Astrocyte of the spinal cord (primary cell): ENCODE measurements at places on chromosomes 16 and 17.
A peak's percentile ranks its signal among the peaks of the same experiment; 100 is the strongest.

DNA sequence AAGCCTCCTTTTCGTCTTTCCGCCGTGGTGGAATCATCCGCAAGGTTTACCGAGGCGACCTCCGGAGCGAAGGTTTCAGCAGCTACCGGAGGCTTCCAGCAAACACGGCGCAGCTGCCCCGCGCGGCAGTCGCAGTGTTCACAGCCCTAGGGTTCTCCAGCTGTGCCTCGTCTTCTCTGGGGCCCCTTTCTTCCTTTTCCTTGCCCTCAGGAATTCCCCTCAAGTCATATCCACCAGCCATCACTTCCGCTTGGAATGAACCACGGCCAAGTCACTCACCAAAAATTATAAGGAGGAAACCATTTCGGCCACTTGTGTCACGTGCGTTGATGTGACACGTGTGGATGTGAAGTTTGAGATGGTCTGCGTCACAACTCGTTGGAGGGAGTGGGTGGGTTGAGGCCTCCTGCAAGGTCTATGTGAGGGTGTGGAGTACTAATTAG is 636 bp upstream of the ERN1 start:
- DNase-seq: no peak

DNA sequence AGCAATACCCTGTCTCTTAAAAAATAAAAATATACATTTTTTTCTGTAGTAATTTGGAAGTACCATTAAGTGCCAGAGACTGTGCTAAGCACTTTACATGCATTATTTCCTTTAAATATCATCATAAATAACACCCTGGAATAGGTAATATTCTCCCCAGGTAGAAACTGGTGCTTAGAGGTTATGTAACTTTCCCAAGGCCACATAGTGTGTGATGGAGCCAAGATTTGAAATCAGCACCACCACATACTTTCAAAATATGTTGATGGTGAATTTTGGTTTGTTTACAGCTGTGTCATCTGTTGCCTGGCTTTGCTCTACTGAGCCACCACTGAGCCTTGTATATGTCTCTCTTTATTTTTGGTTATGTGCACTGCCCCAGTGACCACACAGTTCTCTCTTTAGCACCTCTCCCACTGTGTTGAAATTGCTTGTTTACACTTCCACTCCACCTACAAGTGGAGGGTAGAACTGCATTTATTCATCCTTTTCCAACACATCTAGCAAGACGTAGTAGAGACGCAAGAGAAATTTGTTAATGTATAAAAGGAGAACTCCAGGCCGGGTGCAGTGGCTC is 19.0 kb upstream of the NBR1 start:
- DNase-seq: no peak

GRCh38 chr16:58384437-58385055 is 7.7 kb upstream of the GINS3 start:
- DNase-seq: no peak

GRCh38 chr16:11774065-11774626 is 22.9 kb downstream of the ZC3H7A start:
- no peak for DNase-seq

GRCh38 chr17:77445760-77446532 is 305.2 kb downstream of the SEC14L1 start:
- no peak for DNase-seq

GRCh38 chr17:59769887-59770286 is 62.4 kb downstream of the VMP1 start:
- peak; percentile 23 for DNase-seq

DNA sequence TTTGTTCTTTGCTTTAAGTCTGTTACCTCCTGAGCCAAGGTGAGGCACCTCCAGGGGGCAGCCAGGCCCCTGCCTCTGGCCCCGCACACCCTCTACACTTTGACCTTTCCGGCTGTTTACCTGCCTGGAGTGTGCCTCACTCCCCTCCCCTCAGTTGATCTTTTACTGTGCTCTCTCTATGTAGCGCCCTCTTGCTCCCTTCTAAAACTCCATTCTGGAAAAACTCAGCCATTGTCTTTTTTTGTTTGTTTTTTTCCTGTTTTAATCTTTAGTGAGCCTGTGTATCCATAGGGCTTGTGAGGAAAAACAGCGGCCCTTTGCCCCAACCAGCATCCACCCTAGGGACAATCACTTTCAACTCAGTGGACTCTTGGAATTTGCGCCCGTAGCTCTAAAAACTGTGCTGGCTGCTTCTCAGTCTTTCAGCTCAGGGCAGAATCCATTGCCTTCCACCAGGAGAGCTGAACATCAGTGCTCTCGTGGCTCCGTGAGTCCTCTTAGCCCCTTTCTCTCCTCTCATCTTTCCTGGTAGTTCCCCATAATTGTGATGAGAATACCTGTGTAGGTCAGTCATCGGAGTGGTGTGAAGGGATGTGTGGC is 4.3 kb downstream of the AMDHD2 start:
- DNase-seq: no peak

GRCh38 chr16:60217787-60218186 is 1483.7 kb upstream of the GOT2 start:
- DNase-seq: no peak

DNA sequence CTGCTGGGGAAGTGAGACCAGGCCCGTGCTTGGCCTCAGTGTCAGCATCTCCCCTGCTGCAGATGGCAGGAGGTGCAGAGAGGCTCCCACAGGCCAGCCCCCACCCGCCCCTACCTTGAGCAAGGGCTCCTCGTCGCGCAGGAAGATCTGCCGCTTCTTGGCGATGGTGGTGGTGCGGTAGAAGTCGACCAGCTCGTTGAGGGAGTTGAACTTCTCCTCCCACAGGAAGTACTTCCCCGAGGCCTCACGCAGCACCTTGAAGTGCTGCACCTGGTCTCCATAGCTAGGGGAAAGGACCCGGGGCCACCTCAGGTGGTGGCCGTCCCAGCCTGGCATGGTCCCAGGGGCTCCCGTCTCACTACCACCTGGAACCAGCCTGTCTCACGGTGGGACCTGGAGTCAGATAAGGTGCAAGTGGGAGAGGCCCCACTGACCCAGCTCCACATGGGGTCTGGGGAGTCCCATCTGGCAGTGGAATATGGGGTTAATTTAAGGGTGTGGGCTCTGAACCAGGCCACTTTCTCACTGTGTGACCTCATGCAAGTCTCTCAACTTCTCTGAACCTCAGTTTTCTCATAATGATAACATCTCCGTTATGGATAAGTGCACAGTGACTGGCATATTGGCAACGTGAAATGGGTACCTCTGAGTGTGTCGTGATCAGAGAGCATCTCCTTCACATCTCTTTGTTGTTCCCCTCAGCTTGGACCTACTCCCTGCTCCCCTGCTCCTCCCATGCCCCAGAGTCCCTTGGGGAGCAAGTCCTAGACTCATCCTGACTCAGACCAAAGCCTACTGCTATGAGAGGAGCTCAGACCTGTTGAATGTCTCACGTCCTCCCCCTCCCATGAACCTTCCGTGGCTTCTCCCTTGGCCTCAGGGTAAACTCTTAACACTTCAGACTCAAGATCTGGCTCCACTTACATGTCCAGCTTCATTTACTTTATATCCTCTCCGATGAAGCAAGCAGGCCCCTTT is 19.8 kb upstream of the FAM83G start:
- DNase-seq: no peak

GRCh38 chr17:34598161-34598776 is 18.9 kb downstream of the TMEM132E start:
- DNase-seq: no peak

DNA sequence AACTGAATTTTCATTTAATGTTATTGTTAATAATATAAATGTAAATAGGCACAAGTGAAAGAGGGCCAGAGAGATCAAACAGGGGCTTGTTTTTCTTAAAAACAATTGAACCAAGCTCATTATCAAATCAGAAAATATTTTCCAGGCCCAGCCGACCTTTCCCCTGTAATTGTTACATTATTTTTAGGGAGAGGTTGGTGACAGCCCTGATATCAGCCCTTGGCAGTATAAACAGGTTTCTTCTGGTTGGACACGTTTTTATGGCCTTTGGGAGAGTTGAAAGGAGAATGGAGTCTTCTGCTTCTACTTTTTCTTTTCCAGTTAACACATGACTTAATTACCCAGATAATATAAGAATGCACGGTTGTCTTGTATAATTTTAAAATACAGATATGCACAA is 40.0 kb upstream of the COQ7 start:
- DNase-seq: no peak

GRCh38 chr16:79928142-79928873 is 327.8 kb upstream of the MAF start:
- no peak for DNase-seq

DNA sequence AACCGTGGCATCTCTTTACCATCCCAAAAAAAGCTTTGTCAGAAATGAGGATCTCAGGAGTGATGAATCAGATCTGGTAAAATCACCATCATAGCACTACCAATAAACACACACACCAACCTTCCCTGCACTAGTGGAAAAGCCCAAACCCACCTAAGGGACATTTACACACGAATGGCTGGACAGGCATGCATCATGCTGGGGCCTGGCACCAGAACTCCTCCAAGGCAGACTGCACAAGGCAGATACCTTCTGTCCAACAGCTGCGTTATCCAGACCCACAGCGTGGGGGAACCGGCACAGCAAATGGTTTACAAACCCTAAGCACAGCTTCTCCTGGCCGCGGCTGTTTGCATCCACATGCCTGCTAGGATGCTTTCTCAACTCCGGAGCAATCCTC is 2.8 kb downstream of the ASIC2 start:
- DNase-seq: no peak

DNA sequence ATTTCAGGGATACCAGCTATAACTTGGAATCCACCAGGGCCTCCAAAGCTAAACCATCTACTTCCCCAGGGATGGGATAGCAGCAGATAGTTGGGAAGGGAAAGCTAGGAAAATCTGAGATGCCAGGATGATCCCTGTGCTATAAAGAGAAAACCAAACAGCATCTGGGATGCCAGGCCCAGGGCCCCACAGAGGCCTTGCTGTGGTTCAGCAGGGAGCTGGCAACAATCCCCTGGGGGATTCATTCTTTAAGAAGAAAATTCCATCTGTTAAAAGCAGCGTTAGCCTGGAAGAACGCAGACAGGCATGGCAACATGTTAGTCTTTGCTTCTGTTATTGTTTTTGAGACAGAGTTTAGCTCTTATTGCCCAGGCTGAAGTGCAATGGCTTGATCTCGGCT is 16.6 kb downstream of the MYO18A start:
- no peak for DNase-seq

DNA sequence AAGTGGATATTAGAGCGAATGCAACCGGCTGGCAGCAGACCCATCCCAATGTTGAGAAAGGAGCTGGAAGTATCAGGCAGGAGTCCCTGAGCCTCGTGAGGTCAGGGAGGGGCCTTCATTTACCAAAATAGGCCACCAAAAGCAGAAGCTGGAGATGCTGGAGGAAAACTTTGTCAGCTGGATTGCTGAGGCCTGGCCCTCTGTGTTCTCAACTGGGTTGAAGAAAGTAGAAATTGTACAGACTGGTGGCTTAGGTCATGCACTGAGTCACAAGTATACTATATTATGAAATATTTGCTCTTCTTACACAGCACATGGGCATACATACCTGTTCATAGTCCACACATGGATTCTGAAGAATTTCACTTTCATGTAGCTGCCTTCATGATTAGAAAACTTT is 23.2 kb upstream of the TEKT3 start:
- no peak for DNase-seq

GRCh38 chr17:19022128-19022527 is 17.6 kb upstream of the FAM83G start:
- no peak for DNase-seq

GRCh38 chr17:38994026-38994425 is 26.8 kb upstream of the FBXO47 start:
- DNase-seq: no peak
